Sigmoid colon (tissue), 7 donors: ENCODE measurements at places on chromosomes 3 and 15. TPM values are rescaled to one million over a fixed set of nuclear protein-coding genes. Genes with fewer than 3 reads are reported as not detected.

DNA sequence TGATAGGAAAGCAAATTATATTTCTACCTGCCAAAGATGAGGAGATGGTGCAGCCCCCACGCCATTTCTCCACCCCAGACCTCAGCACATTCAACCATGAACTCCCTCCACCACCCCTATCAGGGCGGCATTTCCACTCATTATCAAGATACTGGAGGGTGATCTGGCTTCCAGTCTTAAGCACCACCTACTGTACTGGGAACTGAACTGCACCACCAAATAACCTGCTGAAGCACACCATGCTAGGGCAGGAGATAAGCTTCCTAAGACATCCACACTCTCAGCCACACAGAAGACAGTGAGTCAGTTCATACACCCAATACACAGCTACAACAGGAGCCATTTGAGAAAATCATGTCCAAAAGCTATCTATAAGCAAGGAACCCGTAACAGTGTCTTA, 98.8 kb downstream of the FGF7 start:
- DNase-seq, result no peak

UBAP1L gene
- 5.5 TPM for total RNA-seq

GRCh38 chr3:77066829-77067228, 26.9 kb downstream of the ROBO2 start:
- DNase-seq, result no peak

- no peak for DNase-seq
These were observed 613.8 kb upstream of the ZNF385D start for GRCh38 chr3:22364851-22365250.

DNA sequence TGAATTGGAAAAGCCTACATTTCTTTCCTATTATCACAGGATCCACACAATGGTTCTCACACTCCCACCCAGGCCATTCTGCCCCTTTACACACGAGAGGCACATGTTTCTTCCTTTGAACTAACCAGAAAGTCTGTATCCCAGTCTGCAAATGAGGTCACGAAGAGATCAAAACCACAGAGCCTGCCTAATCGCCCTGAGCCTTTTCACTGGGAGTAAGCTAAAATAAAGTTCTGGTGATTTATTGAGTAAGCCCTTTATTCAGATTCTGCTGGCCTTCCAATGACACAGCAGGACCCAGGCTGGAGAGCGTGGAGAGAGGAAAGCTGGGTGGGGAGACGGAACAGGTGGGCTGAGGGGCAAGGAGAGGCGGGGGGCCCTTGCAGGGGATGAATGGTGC, 78.7 kb downstream of the ATP1B3 start:
- peak; percentile 37 for DNase-seq

DNA sequence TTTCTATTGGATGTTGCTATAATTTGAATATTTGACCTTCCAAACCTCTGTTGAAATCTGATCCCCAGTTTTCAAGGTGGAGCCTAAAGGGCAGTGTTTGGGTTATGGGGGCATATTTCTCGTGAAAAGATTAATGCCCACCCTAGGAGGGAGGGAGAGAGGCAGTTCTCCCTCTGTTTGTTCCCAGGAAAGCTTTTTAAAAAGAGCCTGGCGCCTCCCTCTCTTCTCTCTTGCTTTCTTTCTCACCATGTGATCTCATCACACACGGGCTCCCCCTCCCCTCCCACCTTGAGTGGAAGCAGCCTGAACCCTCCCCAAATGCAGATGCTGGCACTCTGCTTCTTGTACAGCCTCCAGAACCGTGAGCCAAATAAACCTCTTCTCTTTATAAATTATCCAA, 12.4 kb upstream of the GABRA5 start:
- DNase-seq, result no peak

DNA sequence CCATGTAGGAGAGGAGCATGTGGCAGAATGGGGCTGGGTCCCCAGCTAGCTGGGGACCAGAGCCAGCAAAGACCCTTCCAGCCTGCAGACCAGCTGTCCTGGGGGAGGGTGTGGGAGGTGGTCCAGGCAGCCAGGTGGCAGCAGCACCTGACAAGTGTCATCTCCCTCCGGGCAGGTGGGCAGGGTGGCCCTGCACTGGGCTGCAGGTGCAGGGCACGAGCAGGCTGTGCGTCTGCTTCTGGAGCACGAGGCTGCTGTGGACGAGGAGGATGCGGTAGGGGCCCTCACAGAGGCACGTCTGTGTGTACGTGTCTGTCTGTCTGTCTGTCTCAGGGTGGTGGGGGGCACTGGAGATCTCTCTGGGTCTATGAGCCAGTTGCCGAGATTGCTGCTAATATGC, 5.5 kb downstream of the ANKDD1A start:
- no peak for DNase-seq

DNA sequence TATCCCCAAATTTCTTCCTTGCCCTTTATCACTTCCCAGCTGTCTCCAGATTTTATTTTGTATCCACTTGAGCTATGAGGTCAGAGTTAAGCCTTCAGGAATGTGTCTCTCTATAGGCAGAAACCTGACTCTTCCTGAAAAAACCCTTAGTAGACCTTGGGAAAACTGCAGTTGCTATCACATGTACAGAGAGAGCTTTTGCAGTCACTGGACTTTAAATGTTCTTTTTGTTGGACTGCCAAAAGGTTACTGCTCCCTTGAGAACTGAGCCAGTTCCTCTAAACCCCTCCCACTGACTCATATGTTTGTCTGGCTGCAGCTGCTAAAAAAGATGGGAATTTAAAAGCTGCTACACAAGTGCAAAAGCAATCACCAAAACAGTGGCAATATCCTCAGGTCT, 169.1 kb upstream of the CCDC54 start:
- DNase-seq, result peak; percentile 69

DNA sequence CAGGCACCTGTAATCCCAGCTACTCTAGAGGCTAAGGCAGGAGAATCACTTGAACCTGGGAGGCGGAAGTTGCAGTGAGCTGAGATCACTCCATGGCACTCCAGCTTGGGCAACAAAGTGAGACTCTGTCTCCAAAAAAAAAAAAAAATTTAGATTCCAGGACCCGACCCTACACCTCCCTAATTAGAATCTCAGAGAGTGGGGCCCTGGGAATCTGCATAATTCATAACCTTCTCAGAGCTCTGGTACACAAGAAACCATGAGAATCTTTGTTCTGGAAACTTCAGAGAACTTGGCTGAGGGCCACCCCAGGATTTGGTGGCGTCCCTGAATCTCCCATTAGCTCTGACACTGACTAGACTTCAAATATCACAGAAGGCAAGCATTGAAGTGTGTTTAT, 31.5 kb downstream of the B3GNT5 start:
- DNase-seq, result no peak

TRPC1 gene
- total RNA-seq, result 31.0 TPM

DNA sequence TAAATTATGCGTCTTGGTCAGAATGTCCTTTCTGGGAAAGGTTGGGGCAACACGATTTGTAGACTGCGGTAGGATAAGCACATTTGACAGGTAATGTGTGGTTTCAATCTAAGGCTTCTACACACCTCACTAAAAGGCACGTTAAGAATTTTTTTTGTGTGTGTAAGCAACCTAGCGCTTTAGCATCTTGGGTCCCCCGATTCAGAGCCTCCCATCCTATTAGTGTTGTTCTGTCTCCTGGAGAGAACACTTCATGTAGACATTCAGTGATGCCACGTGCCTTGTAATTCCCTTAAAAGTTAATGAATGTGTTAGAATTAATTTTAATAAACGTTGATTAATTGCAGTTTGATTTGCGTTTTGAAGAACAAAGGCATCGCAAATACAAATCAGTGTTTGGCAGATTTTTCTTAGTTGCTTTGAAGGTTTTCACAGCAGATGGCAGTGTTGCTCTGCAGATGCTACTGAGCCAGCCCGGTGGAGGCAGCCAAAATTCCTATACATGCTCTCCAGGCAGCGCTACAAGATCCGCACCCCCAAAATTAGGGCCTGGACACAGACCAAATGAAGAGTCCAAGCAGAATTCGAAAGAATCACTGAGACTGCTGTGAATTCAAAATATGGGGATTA, 63.5 kb downstream of the OTOL1 start:
- DNase-seq, result peak; percentile 63

- no peak for DNase-seq
These were observed 121.5 kb downstream of the PLCL2 start for GRCh38 chr3:17006132-17006852.

GRCh38 chr3:176796371-176796770, 400.9 kb downstream of the TBL1XR1 start:
- DNase-seq, result no peak

DNA sequence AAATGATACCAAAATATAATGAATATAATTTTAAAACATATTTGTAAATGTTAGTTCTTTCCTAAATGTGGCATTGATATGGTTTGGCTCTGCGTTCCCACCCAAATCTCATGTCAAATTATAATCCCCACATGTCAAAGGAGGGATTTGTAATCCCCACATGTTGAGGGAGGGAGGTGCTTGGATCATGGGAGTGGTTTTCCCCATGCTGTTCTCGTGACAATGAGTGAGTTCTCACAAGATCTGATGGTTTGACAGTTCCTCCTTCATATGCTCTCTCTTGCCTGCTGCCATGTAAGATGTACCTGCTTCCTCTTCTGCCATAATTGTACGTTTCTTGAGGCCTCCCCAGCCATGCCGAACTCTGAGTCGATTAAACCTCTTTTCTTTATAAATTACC, 12.0 kb downstream of the CGGBP1 start:
- no peak for DNase-seq

- DNase-seq, result no peak
These were observed 824.2 kb downstream of the AGBL1 start for GRCh38 chr15:86903642-86904421.

- DNase-seq, result no peak
These were observed 209.2 kb downstream of the NSUN3 start for GRCh38 chr3:94272016-94272415.

DNA sequence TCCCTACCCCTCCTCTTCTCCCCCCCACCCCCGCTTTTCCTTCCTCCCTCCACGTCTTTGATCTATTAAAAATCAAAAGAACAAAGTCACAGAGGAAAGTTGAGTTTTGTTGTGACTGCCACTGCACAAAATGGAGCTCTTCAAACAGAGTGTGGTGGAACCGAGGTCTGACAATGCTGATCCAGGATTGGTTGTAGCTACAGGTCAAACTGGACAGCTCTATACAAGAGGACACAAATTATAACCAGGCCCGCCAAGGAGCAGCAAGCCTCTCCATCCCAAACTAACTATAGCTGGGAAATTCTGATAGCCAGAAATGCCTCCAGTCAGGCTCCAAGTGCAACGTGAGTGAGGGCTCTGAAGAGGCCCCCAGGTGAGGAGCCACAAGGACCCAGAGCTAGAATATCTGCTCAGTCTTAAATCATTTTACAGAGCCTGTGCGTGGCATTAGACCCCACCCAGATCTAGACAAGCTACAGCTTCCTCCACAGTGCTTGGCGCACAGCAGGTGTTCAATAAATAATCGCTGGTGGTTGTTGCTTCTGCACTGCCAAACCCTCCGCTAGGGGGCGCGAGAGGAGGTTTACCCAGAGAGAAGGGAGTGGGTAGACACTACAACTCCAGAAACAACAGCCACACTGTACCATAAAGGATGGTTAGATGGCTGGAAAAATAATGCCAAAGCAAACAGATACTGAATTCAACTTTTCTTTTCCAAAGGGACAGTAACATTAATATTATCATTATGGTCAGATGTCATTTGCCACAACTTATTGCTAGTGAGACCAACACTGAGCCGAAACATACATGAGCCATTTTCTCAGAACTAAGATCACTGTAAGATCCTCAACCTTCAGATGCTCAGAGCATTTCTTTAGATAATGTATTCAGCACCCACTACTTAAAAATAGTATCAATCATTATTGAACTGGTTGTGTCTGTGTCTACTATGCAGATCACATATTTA, 44.6 kb downstream of the ZIC4 start:
- no peak for DNase-seq

DNA sequence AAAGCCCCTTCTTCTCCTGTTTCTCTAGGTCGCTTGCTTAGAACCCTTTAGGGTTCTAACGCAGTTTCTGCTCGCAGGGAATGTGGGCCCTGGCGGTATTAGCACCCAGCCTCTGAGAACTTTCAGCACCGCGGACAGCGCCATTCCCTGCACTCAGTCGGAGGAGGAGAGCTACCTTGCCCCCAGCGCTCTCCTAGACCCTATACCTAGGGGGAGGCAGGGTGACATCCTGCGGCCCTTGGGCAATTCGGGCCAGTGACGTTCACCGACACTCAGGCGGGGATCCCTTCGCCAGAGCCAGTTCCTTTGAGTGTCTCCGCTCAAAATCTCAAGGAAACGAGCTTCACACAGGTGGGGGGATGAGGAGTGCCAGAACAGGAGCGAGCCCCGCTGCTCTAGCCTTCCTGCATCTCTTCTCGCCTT, 1.3 kb downstream of the SLC7A14 start:
- peak; percentile 62 for DNase-seq

KBTBD12 gene
- total RNA-seq, result 5.9 TPM

- no peak for DNase-seq
These were observed 45.9 kb upstream of the ALDH1A3 start for GRCh38 chr15:100833417-100834389.

CCPG1 gene
- 49.0 TPM for total RNA-seq

GRCh38 chr3:29337565-29337964, 56.7 kb downstream of the RBMS3 start:
- no peak for DNase-seq

CASR gene
- not detected for total RNA-seq

DNA sequence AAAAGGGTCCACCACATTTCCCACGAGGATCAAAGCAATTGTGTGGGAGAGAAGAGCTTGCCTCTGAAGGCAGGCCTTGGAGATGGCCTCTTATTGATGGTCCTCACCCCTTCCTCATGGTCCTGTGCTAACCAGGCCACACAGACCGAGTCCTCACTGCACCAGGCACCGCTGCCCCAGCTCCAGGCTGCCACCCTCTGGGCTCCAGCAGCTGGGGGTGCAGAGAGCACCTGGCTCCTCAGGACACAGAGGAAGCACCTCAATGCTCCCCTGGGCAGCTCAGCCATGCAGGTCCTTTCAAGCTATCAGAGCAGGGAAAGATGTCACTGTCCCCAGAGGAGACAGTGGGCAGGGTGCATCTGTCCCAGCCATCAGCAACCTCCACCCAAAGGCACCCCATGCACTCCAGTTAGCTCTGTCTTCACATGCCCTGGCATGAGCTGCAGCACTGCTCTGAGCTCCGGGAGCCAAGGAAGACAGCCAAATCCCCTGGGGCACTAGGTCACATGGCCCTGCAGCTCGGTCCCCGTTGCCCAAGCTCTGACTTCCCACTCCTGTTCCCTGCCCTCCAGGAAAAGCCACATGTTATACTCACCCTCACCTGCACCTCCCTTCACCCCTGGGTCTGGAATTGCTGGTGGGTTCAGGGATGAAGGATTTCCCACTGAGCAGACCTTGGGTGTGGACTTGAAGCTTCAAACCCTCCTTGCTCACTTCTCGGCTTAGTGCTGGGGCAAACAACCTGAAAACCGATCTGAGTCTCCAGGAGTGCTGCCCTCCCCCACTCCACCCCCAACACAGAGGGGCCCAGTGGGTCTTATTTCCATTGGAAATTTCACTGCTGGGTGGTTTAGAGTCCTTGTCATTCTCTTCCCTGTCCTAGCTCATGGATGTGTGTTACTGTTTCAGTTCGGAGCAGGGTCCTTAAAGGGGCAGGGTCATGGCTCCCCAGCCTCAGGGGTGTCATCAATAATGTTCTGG, 32.6 kb downstream of the ALS2CL start:
- peak; percentile 54 for DNase-seq

GOLGA8B gene
- total RNA-seq, result 97.8 TPM

DNA sequence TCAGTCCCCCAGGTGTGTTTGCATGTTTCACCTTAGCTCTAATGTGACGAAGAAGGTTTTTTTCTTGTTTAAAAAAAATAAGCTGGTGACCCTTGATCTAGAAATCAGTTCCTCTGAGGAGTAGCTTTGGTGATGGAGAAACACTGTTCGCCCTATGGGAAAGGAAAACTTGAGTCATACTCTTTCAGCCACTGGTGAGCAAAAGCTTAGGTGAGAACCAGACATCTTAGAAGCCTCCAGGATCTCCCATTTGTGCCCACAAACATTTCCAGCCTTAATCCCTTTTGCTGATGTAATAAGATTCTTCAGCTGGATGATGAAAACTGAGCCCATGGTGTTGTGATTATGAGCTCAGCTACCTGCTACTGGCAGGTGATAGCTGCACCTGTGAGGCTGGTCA, 37.8 kb downstream of the SLC27A2 start:
- DNase-seq, result no peak
